ENCODE measurements at places on chromosomes 7 and 10.

GRCh38 chr10:80767963-80768362 lies 230.3 kb downstream of the SH2D4B start:
- DNase-seq, result no peak

- DNase-seq, result no peak
Observed at GRCh38 chr10:26944261-26944882, 83.6 kb upstream of the ABI1 start.

- no peak for DNase-seq
Observed at GRCh38 chr7:84264396-84264795, 69.8 kb upstream of the SEMA3A start.

DNA sequence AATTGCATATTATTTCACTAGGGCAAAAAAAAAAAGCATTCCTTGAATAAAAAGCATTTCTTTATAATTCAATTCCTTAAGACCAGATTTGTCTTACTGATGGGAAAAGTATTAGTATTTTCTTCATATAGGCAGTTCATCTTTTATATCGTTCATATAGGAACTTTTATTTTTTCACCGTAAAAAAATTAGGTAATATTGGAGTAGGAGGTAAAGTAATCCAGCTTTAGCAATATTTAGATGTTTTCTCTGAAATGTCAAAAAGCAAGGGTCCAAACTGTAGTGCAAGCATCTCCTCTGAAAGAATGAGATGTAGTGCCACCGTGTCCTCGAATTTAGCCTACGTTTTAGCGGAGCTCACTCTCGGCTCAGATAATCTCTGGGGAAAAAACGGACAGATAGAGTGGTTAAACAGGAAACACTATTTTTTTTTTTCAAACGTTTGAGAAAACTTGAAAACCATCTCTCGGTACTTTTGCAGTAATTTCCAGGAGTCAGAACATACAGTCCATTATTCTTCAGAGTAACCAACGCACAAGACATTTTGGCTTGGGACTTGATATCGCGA lies 5.5 kb upstream of the SPAG6 start:
- no peak for DNase-seq

DNA sequence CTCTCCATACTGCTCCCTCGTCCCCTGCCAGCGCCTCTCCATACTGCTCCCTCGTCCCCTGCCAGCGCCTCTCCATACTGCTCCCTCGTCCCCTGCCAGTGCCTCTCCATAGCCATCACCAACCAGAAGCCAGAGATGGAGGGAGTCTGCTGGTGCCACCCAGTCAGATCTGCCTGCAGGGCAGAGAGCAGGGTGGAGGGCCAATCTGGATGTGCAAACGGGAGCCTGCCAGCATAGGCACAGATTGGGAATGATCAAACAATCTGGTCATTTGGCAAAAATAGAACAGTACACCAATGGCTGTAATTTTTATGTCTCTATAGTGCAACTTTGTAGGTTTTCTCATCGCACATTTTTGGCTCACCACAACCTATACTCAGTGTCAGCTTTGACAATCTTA lies 76.9 kb upstream of the LRRC4 start:
- DNase-seq, result no peak

DNA sequence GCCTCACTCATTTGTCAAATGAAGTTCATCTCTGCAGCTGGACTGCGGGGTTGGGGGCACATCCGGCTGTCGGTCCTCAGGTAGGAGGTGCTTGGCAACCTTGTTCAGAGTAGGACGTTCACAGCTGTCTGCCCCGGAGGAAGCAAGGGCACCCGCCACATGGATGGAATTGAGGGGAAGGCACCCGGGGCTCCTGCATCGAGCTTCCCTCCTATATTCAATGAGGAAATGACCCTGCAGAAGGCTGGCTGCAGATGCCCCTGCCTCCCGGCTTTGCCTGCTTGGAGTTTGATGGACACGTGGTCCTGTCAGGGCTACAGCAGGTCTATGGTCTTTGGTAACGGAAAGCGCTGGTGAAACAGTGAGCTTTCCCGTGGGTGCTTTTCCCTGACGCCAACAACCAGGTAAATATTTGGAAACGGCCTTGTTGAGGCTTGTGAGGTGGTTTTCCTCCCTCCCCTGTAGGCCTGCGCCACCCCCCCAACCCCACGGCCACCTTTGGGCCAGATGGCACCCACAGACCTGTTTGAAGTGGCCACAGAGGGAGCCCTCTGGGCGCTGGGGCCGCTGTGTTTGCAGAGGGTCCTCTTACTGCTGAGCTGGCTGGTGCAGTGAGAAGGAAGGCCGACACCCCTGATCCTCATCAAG lies 32.9 kb downstream of the HTRA1 start:
- DNase-seq, result no peak
